ENCODE measurements at places on chromosomes 13 and 19.

- no peak for DNase-seq
Observed at GRCh38 chr13:26259634-26260033, 5.7 kb downstream of the CDK8 start.

DNA sequence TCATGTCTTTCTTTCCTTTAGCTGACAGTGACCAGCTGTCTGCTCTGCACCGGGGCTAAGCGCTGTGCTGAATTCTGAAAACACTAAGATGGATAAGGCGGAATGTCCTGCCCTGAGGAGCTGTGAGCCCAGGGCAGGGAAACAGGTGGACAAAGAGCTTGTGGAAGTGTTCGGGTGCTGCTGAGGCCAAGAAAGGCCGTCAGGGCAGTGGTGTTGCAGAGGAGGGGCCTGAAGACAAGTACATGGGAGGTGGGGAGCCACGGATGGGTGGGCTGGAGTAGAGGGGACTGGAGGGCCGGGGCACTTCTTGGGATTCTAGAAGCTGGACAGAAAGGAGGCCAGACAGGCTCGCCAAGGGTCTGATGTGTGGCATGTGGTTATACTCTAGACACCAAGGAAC is 66.2 kb upstream of the GPR183 start:
- DNase-seq, result no peak

DNA sequence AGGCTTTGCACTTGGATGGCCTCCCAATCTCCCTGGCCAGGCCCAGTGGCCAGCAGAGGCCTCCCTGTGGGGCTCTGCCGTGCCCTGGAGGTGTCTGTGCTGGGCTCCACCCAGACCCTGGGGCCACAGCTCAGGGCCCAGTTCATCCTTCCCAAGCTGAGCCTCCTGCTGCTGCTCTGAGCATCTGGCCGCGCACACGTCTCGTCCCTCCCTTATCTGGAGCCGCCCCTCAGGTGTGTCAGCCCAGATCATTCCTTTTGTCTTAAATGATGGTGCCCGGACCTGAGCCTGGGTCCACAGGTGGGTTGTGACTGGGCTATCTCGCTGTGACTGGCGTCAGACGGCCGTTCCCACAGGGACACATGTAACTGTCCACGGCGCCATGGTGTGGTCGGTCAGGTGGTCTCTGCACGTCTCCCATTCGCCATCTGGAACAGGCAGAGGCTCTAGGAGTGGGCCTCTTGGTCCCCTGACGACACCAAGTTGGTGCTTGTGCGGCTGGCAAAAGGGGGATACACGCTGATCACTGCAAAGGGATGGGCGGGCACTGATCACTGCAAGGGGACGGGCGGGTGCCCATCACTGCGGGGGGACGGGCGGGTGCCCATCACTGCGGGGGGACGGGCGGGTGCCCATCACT is 14.3 kb upstream of the ZNF554 start:
- DNase-seq, result no peak

DNA sequence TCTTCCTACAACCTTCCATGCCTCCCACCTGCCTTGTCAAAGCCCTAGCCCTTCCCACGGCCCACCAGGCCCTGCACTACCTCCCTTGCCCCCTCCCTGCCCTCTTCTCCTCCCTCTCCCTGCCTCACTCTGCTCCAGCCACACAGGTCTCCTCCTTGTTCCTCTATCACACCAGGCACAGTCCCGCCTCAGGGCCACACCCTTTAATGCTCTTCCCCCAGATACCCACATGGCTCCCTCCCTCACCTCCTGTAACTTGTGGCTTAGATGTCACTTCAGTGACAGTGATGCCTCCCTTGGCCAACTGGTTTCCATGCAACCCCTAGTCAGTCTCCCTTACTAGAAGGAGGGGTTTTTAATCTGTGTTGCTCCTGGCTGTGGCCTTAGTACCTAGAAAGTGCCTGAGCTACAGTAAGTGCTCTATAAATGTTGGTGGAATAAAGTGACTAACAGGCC is 1.3 kb downstream of the SIRT6 start:
- no peak for DNase-seq

- DNase-seq, result no peak
Observed at GRCh38 chr13:49649244-49649962, 21.1 kb downstream of the ARL11 start.

DNA sequence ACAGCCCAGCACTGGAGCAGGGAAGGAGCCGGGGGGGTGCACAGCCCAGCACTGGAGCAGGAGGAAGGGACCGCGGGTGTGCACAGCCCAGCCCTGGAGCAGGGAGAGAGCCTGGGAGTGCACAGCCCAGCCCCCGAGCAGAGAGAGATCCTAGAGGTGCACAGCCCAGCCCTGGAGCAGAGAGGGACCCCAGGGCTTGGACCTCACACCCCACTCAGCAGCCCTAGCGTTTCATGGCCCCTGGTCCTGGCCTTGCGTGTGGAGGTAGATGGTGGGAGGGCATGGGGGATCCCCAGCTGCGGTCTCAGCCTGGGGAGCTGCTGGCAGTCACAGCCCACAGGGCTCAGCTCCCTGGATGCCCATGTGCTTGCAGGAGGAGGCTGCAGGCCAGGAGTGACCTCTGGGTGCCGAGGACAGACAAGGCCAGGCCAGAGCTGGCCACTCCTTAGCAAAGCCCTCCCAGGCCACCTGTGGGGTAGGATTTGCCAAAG is 25.1 kb downstream of the GAS6 start:
- DNase-seq, result no peak

DNA sequence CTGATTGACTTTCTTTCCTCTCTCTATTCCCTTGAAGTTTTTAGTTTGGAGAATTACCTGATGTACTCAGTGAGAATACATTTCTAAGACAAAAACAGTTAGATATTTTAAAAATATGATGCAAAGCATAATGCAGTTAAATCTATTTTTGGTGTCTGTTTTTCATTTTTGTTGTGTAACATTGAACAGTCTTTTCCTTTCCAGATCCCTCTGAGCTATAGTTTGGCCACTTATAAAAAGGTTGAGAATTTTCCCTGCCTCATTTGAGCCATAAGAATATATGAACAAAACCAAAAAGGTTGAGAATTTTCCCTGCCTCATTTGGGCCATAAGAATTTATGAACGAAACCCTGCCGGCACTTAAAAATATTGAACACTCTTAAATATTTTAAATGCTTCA is 57.0 kb upstream of the IPO5 start:
- DNase-seq, result no peak

DNA sequence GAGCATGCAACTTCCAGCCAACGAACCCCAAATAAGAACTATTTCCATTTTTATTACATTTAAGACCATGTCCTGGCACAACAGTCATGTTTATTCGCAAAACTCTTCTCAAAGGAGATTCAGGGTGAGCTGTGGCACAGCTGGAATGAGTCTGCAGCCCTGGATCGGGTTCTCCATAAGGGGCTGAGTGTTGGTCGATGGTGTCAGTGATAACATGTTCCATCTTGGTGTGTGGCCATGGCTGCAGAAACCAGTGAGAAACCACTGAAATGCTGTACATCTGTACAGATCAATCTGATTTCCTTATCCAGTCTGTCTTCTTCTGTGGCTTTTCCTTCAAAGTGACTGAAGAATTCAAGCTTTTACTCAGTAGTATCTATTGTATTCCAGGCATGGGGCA is 15.2 kb downstream of the FAM124A start:
- no peak for DNase-seq

GRCh38 chr13:48411841-48412531 is 927 bp downstream of the LPAR6 start:
- no peak for DNase-seq

DNA sequence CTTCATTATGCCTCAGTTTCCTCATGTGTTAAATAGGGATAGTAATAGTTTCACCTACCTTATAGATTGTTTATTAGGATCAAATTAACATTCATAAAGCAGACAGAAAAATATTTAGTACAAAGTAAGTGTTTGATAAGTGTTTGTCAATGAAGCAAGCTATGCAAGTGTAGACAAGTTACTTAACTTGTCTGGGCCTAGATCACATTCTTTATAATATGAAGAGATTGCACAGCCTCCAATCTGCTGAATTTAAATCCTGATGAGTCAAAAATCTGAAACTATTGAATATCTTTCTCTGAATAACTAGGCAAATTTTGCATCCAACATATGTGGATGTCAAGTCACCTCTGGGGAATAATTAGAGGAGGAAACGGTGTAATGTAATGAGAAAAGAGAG is 170.5 kb downstream of the MZT1 start:
- no peak for DNase-seq

- no peak for DNase-seq
Observed at GRCh38 chr19:30316000-30316491, 56.1 kb upstream of the ZNF536 start.

DNA sequence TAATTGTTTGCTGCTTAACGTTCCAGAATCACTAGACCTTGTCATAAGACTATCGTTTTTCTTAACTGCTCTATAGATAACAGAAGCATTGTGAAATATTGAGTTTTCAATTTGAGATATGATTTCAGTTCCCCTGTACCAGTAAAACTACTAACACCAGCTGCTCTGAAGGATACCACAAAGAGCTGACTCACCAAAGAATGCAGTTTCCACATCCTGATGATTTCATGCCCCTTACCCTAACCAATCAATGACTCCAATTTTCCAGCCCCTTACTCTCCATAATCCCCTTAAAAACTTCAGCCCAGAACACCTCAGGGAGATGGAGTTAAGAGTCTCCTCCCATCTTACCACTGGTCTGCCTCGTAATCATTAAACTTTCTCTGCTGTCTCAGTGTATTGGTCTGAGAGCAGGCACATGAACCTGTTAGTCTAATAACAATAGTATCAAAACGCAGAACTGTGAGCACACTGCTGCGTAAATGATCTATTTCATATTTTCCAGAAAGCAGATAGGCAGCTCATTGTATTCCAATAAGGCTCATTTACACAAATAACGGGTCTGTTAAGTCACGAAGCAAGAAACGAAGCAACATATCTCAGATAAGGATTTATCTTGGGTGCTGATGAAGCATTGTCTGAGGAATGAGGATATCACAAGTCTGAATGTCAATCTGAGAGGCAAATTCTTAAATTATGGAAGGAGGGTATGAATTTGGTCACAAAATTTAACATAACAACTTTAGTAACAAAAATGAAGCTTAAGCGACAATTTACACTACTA is 14.1 kb upstream of the CCNA1 start:
- no peak for DNase-seq

GRCh38 chr19:980133-980998 is 3.8 kb upstream of the WDR18 start:
- DNase-seq, result no peak

DNA sequence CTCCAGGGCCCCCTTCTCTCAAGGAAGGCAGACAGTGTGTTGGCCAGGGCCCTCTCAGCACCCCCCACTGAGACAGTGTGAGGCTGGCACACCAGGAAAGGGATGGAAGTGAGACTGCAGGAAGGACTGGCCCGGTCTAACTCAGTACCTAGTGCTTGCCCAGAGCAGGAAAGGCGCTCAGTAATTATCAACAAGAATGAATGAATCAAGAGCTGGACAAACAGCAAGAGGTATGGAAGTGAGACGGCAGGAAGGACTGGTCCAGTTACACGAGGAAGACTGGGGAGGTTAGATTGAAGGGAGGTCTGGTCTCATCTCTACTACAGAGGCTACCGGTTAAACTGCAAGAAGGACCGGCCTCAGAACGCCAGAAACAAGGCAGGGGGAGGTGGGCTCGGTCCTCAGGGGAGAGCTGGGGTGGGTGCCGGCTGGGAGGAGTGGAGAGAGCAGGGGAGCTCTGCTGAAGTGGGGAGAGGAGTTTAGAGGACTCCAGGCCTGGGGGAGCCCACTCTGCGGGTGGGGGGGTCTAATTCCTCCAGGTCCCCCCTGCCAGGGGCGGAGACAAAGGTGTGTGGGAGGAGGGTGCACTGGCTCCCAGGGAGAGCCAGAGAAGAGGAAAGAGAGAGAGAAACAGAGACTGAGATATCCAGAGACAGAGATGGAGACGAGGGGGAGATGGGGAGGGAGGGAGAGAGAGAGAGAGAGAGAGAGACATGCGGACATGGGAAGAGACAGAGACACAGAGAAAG is 1.1 kb downstream of the SLC8A2 start:
- DNase-seq, result no peak

DNA sequence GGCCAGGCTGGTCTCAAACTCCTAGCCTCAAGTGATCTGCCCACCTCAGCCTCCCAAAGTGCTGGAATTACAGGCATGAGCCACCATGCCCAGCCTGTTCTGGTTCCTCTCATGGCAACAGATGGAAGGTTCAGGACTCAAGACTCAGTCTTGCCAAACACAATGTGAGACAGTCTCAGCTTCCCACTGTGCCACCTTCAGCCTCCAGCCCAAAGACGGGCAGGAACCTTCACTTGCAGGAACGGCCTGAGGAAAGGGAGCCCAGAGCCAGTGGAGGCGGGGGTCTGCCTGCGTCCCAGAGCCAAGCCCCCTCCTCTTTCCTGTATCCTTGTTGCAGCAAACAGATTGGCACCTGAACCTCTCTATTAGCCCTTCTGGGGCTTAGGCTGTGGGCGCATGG is 2.9 kb upstream of the CHST8 start:
- no peak for DNase-seq

- no peak for DNase-seq
Observed at GRCh38 chr19:30388819-30389218, 16.6 kb downstream of the ZNF536 start.

GRCh38 chr13:51318015-51318414 is 21.5 kb upstream of the SERPINE3 start:
- DNase-seq, result no peak

- no peak for DNase-seq
Observed at GRCh38 chr13:25067064-25067463, 28.9 kb upstream of the PABPC3 start.

DNA sequence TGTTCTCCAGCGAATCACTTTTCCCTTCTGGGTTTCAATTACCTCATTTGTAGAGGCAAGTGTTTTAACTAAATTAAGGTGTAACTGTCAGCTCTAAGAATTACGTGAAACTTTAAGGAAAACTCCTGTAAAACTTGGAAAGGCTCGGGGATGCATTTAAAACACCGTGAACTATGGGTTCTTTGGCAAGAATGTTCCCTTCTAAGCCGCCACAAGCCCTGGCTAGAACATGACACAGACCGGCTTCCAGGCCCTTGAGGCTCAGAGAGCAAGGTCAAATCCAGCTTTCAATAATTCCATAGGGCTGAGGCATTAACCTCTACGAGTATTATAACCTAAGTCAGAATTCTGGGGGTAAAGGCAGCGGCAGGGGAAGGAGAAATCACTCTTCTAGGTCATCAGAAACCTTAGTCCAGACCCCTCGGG is 685 bp downstream of the VWA8 start:
- no peak for DNase-seq

DNA sequence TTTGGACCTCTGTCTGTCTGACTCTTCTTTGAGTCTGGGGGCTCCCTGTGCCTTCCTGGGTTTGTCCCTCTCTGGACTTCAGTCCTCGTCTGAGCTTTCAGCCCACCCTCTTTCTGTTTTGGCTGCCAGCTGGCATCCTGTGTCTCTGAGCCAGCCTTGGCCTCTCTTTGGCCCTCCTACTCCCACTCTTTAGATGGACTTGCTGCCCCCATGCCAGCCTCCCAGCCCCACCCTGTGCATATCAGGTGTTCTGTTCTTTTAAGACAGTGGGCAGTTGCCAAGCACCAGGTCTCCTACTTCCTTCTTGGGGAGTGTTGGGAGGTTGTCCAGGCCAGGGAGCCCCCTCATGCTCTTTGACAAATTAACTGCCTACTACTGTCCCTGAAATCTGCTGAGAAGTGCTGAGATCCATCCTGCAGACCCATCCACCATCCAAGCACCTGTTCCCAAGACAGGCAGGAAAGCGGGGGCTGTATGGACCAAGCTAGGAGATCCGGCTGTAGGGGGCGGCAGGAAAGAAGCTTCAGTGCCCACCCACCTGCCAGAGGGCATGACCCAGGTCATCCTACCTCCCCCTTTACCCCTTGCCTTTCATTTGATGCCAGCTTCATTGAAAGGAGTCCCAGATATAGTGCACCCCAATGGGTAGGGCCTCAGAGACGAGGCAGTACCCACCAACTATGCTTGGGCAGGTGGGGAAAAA is 9.6 kb downstream of the CIC start:
- DNase-seq, result no peak

Measured in LNCaP clone FGC (cell line).